NCI-H460 (cell line): ENCODE measurements at places on chromosomes 2 and 18.

DNA sequence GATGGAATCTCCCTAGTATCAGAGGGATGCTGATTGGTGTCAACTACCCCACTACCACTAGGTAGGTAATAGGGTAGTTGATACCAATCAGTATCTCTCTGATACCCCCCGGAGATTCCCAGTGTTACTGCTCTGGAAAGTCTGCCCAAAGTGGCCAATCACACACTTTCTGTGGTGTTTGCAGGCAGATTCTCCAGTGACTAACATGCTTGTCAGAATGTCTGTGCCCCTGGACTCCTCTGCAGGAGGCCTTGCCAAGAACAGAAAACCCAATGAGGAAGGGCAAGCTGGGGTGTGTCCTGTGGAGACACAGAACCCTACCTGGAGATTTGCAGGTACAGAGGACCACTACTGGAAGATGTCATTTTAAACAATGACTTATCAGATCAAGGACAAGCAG lies 135.1 kb downstream of the RIT2 start:
- DNase-seq: no peak

DNA sequence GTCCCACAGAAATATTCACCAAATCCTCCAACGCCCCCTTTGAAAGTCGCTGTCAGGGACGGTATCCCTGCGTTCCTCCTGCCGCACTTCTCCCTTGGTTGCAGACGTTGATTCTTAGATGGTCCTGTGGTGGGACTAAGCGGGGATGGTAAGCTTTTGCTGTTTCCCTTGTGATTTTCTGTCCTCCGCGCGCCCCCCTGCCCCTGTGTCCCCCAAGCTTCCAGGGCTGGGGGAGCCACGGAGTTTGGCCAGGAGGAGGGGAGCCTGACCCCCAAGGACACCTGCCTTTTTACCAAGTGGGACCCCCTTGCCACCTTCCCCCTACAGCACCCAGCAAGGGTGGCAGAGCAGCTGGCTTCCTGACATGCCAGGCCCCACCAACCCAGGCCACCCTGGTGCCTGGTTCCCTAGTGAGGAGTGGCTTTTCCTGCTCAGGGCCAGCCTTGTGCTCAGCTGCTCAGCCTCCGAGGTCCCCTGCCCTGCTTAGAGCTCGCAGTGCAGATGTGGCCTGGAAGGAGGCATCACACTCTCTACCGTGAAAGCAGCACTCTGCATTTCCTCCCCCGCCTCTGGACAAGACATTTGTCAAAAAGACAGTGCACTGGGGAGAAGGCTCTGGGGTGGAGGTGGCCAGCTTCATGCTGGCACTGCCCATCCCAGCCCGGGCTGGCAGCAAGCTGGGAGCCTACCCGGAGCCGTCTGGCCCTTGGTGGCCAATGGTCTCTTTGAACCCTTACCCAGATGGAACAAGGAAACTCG lies 49.4 kb downstream of the TWIST2 start:
- DNase-seq: no peak

DNA sequence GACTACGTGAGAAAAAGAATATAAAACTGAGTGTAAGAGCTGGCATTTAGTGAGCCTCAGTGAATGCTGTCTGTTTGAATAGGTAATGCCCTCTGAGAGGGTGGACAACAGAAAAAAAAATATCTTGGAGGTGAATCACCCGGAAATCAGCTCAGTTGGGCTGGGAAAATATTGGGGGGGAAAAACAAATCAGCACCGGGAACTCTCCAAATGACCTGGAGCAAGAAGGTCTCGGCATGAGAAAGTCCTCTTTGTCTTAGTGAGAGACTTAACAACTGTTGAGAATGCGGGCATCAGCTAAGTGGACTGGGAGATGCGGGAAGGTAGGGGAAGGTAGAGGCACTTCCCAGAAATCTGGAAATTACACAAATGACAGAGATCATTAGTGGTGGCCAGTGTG lies 109.4 kb upstream of the POU3F3 start:
- no peak for DNase-seq

DNA sequence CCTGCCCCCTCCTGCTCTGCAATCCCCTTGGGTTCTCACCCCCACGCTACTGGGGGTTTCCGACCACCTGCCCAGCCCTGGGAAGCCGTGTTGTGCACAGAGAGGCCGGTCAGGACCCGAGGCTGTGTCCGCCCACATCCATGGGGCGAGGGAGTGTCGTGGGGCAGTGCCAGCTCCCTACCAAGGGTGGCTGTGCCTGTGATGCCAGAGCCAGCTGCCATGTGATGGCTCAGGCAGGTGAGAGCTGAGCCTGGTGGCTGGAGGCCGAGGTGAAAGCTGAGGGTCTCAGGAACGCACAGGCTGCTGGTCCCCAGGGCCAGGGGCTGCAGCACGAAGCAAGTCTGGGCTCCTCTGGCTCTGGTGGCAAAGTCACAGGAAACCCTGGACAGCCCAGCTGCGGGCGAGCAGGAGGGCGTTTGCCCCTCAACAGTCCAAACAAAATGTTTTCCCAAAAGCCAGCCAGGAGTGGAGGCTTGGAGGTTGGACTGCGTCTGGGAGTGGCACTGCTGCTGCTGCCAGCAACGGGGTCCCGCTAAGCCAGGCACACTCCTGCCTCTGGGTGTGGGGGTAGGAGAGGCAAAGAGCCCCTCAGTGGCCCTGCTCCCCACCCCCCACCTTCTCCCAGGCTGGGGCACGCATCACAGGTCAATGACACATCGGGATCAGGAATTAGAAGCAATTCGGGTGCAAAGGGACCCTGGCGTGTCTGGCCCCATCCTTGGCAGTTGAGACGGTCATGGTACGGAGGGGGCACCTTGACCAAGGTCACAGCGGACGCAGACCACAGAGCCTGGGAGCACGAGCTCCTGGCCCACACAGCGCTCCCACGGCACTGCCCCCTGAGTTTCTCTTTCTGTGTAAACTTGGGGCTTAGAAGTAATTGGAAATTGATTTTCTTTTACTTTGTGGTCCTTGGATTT lies 72.4 kb upstream of the GPC1 start:
- no peak for DNase-seq

DNA sequence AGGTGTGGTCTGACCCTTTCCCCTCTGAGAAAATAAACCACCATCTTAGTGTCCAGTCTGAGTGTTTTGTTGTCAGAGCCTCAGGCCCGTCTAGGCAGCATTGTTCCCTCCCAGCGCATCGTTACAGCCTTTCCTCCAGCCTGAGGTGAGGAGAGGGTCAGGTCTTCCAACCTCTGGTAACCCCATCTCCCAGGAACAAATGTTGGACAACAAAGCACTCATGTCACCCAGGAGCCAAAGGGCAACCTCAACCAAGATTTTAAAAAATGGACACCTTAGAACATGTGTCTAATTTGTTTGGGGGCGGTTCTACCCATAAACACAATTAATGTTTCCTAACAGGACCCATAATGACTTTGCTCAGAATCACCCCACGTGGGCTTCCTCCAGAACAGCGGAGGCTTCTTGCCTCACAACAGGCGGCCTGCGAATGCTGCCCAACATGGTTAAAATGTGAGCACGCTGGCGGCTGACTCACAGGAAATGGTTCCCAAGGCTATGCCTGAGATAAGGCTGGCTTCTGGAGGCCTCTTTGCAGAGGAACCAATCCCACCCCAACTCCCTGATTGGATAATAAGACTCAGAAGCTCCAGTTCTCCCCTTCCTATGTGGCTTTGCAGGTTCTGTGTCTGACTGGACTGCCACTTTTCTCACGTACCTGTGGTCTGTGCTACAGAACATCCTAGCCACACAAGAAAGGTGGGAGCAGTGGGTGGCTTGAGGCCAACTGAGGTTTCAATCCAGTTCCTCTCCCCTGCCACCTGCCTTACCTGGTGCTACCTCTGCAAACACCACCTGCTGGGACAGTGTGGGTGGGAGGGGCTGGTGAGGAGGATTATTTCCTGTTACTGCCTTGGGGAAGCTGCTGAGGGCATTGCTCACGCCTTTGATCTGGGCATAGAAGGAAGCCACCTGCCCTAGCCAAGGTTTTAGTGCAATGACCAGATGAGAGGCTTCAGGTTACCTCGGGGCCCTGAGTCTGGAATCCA lies 108.8 kb downstream of the B3GNT2 start:
- no peak for DNase-seq

GRCh38 chr18:74331404-74331803 lies 15.8 kb downstream of the C18orf63 start:
- DNase-seq: peak; percentile 46

GRCh38 chr18:62118328-62118727 lies 68.5 kb downstream of the PIGN start:
- no peak for DNase-seq

GRCh38 chr2:27078267-27079194 lies at the start of gene EMILIN1:
Gene EMILIN1 (plus strand): TSS chr2:27078615. CDS start chr2:27079066, 451 bp downstream.
- DNase-seq: no peak

- no peak for DNase-seq
Observed at GRCh38 chr2:183919926-183920325, 678.4 kb upstream of the ZNF804A start.

DNA sequence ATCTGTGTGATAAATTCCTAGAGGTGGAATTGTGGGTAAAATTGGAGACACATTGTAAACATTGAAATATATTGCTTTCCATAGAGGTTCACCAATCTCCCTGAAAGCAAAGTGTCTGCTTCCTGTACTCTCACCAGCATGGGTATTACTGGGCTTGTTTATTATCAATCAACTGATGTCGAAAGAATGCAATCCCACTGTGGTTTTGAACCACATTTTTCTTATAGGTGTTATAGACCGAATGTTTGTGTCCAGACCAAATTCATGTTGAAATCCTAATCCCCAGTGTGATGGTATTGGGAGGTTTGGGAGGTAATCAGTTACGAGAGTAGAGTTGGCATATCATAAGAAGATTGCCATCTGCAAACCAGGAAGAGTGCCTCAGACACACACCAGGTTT lies 1212.4 kb downstream of the LRP1B start:
- no peak for DNase-seq

DNA sequence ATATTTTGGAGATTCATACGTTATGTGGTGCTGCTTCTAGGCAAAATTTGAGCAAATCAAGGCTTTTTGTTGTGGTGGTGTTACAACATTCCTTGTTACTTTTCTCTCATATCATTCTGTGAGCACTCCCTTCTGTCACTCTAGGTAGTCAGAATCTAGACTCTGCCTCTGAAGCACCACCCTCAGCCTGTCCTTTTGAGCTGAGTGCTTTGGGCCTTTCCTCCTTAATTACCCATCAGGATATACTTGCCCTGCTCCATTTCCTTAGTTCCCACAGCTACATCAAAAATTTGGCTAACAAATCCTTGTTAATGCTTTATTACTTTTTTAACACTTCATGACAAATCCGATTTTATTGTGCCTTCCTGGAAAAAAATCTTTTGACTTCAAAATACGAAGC lies 289.6 kb downstream of the CALCRL start:
- no peak for DNase-seq

- DNase-seq: no peak
Observed at GRCh38 chr2:36497570-36498163, 100.3 kb downstream of the FEZ2 start.

GRCh38 chr2:233706720-233707119 lies 6.0 kb upstream of the UGT1A5 start:
- peak; percentile 37 for DNase-seq

DNA sequence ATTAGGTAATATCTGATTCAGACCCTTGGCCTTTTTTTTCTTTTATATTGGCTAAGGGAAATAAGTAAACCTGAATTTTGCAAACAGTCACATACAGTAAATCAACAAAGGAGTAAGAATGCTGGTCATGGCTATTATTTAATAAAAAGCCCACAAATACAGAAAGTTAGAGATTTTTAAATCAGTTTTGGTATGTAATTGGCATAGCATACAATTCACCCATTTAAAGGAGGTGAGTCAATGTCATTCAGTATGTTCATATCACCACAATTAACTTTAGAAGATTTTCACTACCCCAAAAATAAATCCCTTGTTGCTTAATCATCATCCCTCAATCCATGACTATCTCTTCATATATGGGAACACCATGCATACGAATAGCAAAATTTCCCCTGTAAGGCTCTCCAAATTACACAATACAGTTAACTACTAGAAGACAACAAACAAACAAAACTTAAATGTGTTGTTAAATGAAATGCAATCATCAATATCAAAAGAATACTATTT lies 45.9 kb upstream of the NYAP2 start:
- DNase-seq: no peak

- no peak for DNase-seq
Observed at GRCh38 chr2:100739735-100740432, 80.1 kb upstream of the NPAS2 start.

- DNase-seq: no peak
Observed at GRCh38 chr2:62363166-62363565, 142.8 kb downstream of the TMEM17 start.

DNA sequence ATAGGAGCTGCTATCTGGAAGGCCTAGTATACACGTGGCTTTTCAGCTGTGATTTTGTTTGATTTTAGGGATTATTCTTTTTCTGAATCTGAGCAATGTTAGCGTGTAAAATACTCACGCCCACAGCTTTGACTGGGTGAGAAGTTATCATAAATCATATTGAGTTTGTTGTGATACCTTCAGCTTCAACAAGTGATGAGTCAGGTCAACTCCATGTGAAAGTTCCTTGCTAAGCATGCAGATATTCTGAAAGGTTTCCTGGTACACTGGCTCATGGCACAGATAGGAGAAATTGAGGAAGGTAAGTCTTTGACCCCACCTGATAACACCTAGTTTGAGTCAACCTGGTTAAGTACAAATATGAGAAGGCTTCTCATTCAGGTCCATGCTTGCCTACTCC lies at the start of gene GKN1:
Gene GKN1 (plus strand): TSS at position 386 of the 400 bp plus-strand sequence. CDS start 42 bp downstream, outside the sequence.
- DNase-seq: no peak

DNA sequence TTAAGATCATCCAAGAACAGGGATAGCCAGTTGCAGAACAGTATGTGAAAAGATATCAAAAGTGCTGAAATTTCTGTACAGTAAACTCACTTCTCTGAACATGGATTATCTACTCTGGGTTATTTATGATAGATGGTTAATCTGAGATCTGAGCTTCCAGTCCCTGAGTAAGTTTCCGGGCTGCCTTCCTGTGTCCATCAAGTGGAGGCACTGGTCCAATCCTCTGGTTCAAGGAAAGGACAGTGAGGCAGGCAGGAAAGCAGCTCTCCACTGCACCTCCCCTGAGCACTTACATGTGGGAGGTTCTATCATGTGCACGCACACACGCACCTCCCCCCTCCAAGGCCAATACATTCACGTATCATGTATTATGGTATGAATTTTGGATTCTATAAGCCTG lies 32.5 kb downstream of the GPR45 start:
- no peak for DNase-seq

DNA sequence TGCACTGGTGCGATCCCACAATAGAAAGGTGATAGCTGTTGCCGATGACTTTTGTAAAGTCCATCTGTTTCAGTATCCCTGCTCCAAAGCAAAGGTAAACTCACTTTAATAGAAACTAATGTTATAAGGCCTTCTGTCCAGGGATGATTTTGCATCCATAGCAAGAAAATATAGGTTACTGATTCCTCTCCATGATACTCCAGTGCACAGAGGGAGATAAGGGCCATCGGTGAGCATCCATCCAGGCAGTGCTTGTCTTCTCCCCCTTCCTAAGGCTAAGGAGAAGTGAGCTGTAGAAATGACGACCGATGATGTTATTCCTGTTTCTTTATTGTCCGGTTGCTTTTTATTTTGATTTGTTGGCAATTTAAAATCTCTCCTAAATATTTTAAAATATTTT lies 32.1 kb downstream of the COX7A2L start:
- no peak for DNase-seq

- DNase-seq: no peak
Observed at GRCh38 chr2:45210462-45211195, 201.4 kb upstream of the SIX2 start.

- DNase-seq: no peak
Observed at GRCh38 chr2:43331422-43331821, 105.0 kb upstream of the ZFP36L2 start.
